ENCODE measurements at places on chromosomes 2 and 18. TPM values are rescaled to one million over a fixed set of nuclear protein-coding genes. Genes with fewer than 3 reads are reported as not detected.

The ORC4 gene
- 25.9 TPM for total RNA-seq

The NAT8 gene
- total RNA-seq, result not detected

The KCNIP3 gene
- 0.35 TPM for total RNA-seq

The LTBP1 gene
- total RNA-seq, result 41.9 TPM

The CLEC4F gene
- total RNA-seq, result not detected

The TTN gene
- total RNA-seq, result 2.7 TPM

The KANSL3 gene
- total RNA-seq, result 24.7 TPM

The ADAM23 gene
- total RNA-seq, result 15.3 TPM
